ENCODE measurements at places on chromosomes 7 and 10. TPM values are rescaled to one million over a fixed set of nuclear protein-coding genes. Genes with fewer than 3 reads are reported as not detected.

BLNK gene
- total RNA-seq: 9.5 TPM

DNA sequence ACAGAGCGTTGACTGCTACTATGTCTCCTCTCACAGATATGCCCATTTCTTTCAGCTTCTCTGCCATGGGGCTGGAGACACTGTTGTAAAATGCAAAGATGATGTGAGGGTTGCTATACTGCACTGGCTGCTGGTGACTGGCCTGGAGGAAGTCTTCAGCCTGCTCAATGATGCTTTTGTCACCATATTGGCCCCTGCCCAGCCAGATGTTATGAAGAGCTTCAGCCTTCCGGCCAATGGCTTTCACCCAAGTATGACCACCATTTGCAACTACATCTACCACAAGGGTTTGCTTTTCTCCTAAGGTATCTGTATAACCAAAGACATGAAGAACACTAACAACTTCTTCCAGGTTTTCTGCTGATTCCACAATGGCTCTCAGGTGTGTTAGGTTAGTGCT is 1.6 kb downstream of the C7orf25 start:
- DNase-seq: no peak
- H3K4me3 ChIP-seq: peak overlapping the region; percentile 85
- peaks cover 55% of the 10 kb centered on the region for H3K4me1 ChIP-seq
- no peaks in the 10 kb centered on the region for H3K27me3 ChIP-seq

DNA sequence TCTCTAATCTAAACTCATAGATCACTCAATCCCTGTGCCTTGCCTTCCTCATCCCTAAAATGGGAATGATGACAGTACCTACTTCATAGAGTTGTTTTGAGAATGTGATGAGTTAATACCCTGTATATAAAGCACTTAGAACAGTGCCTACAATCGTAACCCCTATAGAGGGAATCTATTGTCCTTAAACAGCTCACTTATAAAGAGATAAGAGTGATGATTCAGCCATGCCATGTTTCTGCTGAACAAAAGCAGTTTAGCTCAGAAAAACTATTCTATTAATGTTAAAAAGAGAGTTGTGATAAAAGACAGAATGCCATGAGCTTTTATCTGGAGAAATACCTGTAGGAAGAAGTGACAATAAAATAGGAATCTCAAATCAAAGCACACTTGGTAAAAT is 63.6 kb downstream of the CUBN start:
- no peak overlapping the region for H3K4me3 ChIP-seq
- H3K4me1 ChIP-seq: peaks cover 66% of the 10 kb centered on the region
- no peaks in the 10 kb centered on the region for H3K27me3 ChIP-seq
- DNase-seq: no peak
- peaks cover 9% of the 10 kb centered on the region for H3K36me3 ChIP-seq

DNA sequence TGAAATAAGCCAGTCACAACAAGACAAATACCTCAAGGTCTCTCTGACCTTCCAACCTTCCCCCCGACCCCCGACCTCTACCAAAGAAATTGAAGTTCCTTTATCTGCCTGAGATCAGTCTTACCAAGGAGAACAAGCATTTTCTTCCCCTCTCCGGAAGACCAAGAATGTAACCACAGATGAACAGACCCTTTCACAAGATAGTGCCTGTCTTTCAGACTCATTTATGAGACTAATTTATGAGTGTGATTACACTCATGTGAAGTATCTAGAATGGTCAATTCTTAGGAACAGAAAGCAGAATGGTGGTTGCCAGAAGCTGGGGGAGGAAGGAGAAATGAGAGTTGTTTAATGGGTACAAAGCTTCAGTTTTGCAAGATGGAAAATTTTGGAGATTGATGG is 108.9 kb upstream of the MKLN1 start:
- H3K36me3 ChIP-seq: no peaks in the 10 kb centered on the region
- no peak for DNase-seq
- peaks cover 8% of the 10 kb centered on the region for H3K4me1 ChIP-seq
- no peak overlapping the region for H3K27ac ChIP-seq
- H3K4me3 ChIP-seq: no peak overlapping the region

PRPS1L1 gene
- total RNA-seq: not detected

- DNase-seq: no peak
- H3K36me3 ChIP-seq: peaks cover 34% of the 10 kb centered on the region
- no peak overlapping the region for H3K27ac ChIP-seq
- H3K4me1 ChIP-seq: peaks cover 10% of the 10 kb centered on the region
- H3K4me3 ChIP-seq: peak overlapping the region; percentile 64
- no peaks in the 10 kb centered on the region for H3K27me3 ChIP-seq
These were observed 601 bp downstream of the ADAM8 start for GRCh38 chr10:133276100-133276434.

OPN4 gene
- total RNA-seq: not detected
